Right lobe of liver (tissue), 6 donors: ENCODE measurements at places on chromosomes 4 and X. TPM values are rescaled to one million over a fixed set of nuclear protein-coding genes. Genes with fewer than 3 reads are reported as not detected.

- DNase-seq, result no peak
Observed at GRCh38 chrX:100072336-100072735, 337.7 kb downstream of the PCDH19 start.

- DNase-seq, result peak; percentile 50
Observed at GRCh38 chrX:40474205-40474626, 106.6 kb upstream of the ATP6AP2 start.

SGCB gene
- 5.7 TPM for total RNA-seq

TSPAN7 gene
- 7.9 TPM for total RNA-seq

DNA sequence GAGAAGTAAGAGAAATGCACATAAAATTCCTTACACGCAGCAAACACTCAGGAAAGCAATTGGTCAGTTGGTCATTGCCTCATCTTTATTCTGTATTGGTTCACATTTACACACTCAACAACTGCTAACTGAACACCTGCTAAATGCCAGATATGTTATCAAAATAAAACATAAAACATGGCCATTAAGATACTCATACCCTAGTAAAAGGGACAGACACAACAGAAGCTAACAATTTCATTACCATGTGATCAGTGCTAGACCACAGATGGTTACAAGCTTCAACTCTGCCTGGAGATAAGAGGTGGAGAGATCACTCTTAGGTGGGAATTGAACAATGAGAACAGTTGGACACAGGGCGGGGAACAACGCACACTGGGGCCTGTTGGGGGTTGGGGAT lies 26.2 kb downstream of the TEC start:
- no peak for DNase-seq

GRCh38 chr4:17155486-17155885 lies 257.0 kb upstream of the LDB2 start:
- no peak for DNase-seq

EDA gene
- 2.1 TPM for total RNA-seq

GRCh38 chr4:14340321-14340720 lies 662.0 kb upstream of the CPEB2 start:
- no peak for DNase-seq
